ENCODE measurements at places on chromosomes 16 and 17. TPM values are rescaled to one million over a fixed set of nuclear protein-coding genes. Genes with fewer than 3 reads are reported as not detected.

LUC7L3 gene
- total RNA-seq, result 21.7 TPM

PMFBP1 gene
- total RNA-seq, result 0.98 TPM

TP53TG3 gene
- total RNA-seq, result not detected

OR1D2 gene
- total RNA-seq, result not detected

TERB1 gene
- total RNA-seq, result not detected

SLC47A1 gene
- total RNA-seq, result 3.7 TPM

RNPS1 gene
- 250 TPM for total RNA-seq

CDH1 gene
- 23.3 TPM for total RNA-seq

IQCK gene
- 11.7 TPM for total RNA-seq

ENPP7 gene
- not detected for total RNA-seq

MYCBPAP gene
- 0.98 TPM for total RNA-seq

RNF43 gene
- 0.63 TPM for total RNA-seq

ST6GALNAC1 gene
- not detected for total RNA-seq

NPB gene
- total RNA-seq, result 5.2 TPM

All from mesangial cell (primary cell).